Common myeloid progenitor, CD34-positive (primary cell): ENCODE measurements at places on chromosomes 3 and 15.

DNA sequence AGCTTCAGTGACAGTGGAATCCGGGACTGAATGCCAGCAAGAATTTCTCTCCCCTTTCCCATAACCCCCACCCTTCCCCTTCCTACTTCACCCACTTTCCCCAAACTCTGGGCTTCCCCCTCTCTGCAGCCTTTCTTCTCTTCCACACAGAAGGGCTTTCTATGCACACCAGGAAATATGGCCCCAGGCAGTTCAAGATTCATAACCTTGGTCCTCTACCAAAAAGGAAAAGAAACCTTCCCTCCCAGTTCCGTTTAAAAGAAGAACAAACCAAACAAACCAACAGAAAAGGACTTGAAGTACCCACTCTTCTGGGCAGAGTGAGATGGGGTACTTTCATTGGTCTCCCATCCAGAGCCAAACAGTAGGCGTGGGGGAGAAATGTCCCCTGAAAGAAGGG, 68.8 kb upstream of the ABHD2 start:
- no peak for DNase-seq

DNA sequence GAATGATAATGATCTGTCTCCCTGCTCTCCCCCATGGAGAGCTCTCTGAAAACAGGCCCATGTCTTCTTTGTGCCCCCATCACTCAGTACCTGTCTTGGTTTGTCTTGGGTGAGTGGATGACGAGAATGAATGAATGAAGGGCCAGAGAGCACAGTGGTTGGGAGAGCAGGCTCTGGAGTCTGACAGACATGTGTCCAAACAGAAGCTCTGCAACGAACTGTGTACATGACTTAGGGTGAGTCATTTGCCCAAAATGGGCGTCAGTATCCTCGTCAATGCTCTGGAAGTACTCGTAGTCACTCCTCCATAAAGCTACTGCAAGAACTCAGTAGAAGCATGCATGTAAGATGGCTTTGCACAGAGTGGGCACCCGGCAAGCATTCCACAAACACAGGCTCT, 170.2 kb upstream of the TLE3 start:
- no peak for DNase-seq

GRCh38 chr15:41594801-41595746, 36.1 kb downstream of the TYRO3 start:
- no peak for DNase-seq

GRCh38 chr3:111284503-111285183, 213.0 kb downstream of the NECTIN3 start:
- no peak for DNase-seq

GRCh38 chr15:85443593-85444087, 63.2 kb downstream of the AKAP13 start:
- DNase-seq, result peak; percentile 81

DNA sequence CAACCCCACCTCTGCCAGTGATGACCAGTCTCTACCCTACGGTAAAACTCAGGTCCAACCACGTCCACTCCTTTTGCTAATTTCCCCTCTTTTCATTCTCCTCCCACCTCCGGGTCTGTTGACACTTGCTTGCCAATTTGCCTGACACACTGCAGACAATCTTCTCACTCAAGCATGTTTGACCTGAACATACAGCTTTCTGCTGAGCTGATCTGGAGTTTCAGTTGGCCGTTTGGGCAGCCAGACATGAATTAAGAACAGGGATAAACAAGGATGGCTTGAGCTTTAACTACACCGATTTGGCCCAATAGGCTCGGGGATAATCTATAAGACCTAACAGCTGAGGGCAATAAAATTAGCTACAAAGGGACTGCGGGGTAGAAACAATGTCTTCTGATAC, 758.6 kb upstream of the CFAP20DC start:
- no peak for DNase-seq

GRCh38 chr3:178352326-178353005, 183.8 kb upstream of the KCNMB2 start:
- DNase-seq, result no peak

GRCh38 chr15:55707518-55707917, 35.4 kb downstream of the PRTG start:
- DNase-seq, result no peak

DNA sequence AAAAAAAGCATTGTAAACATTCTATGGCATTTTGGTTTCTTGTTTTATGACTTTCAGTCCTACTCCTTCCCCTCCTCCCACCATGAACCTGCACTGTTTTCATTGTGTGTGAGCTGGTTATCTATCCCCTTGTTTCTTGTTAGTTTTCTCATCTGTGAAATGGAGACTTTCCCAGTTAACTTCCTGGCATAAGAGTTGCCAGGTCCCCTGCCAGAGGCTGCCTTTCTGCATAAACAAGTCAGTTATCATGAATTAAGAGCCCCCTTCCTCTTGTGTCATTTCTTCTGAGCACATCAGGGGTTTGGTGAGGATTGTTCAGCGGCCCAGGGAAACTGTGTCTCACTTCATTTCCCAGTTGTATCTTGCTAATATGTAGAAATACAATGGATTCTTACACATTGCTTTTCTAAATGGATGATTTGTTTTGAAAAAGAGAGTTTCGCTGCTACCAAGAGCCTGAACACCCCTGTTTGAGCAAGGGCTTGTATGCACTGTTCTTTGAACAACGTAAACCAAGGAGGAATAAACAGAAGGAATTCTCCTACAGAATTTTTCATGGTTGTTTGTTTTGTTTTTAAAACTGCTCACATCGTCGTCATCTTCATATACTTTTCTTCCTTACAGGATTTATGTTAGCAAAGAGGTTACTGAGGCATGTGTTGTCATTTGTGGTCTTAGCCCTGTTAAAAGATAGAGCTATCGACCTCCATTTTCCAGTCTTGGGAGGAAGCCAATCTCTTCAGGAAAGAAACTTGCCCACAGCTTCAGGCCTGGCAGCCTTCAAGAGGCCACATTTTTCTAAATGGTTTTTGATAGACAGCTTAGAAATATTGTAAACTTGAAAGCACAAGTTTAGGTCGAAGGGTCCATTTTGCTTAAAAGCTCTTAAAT, 144.6 kb upstream of the IL12A start:
- peak; percentile 77 for DNase-seq

DNA sequence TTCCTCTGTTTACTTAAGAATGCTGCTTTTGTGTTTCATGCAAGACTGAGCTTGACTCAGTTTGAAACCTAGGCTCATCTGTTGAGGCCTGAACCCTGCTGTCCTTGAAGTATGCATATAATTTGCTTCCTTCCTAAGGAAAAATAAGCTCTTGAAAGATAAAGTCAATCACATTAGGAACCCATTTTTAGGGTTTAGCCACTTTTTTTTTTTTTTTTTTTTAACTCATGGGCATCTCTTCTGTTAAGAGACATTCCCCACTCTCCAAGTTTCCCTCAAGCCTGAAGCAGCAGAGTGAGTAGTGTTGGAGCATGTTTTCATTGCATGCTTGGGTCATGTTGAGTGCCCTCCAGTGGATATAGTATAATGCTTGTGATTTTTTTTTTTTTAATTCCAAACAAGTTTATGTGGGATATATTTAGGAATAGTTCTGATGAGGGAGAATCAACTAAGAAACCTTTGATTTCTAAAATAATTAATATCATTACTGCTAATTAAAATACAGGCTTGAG, 3.6 kb downstream of the CTNNB1 start:
- peak; percentile 60 for DNase-seq

GRCh38 chr3:123635717-123636116, 50.9 kb upstream of the HACD2 start:
- DNase-seq, result no peak

- DNase-seq, result no peak
These were observed 402.9 kb downstream of the TBL1XR1 start for GRCh38 chr3:176794406-176794805.

DNA sequence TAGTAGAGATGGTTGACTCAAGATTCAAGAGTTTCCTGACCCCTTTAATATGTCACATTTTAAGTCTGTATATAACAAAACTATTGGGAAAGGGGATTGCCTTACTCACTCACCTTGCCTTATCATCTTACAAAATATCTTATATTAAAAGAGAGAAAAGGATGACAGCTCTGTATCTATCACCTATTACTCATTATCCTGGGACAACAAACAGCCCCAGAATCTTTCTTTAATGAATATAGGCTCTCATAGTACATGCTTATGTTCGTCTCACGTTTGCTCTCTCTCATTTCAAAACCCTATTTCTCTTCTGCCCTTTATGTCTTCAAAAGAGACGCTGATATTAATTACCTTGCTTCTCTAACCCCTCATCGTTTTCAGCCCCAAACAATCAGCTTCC, 1023.4 kb upstream of the CFAP20DC start:
- DNase-seq, result no peak

GRCh38 chr15:96089405-96090058, 241.0 kb upstream of the NR2F2 start:
- DNase-seq, result no peak

DNA sequence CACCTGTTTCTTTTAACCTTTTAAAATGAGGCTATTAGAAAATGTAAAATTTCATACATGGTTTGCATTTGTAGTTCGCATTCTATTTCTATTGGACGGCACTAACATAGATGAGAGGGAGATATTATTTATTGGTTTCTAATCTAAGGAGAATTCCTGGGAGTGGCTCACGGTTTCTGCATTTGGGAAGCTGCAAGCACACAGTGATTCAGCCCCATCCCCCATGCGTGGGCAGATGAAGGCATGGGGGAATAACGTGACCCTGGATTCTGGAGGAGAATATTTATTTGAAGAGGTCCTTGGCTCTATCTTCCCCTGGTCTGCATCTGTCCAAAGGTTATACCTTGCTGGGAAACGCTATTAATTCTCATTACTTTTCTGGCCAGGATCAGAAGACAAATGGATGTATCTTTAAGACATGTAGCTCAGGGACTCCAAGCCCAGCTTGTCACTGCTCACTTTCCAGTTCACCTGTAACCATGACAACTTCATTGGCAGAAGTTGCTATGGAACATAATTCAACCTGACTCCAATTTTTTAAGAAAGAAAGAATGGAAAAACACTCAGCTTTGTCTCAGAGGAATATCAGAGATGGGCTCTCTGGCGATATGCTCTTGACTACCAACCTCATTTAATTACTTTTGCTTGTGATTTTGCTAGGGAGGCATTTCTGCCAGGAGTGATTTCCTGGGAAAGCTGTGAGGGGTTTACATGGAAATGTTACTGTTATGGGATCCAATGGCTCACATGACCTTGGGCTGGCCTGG, 27.2 kb upstream of the POMGNT2 start:
- DNase-seq, result no peak

- no peak for DNase-seq
These were observed 30.3 kb downstream of the TPRG1 start for GRCh38 chr3:189202106-189202505.

DNA sequence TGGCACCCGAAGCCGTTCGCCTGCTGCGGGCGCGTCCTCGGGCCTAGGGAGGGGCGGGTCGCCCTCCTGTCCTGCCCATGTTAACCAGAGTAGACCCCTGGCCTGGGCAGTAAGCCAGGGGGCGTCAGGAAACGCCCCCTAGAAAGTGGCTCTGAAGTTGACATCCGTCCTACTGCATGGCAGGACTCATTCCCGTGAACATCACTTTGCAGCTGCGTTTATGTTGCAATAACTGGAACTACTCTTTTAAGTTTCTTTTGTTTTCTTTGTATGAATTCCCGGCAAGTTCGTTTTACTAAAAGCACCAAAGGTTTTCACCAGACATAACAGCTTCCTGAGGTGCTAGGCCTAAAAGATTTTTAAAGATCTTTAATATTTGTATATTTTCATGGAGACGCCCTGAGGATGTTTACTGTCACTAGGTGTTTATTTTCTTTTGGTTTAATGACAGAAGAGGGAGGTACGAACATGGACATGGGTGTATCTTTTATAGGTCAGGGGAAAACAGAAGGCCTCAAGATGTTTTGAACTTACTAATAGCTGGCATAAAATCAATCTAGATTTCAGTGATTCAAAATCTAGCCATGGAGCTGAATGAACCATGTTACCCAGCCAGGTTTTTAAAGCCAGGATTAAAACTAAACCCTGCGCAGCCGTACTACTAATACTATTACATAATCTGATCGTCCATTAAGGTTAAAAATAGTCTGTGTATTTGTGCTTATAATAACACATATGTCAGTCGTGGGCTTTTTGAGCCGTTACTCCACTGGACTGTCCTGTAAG, 1.0 kb downstream of the C15orf61 start:
- peak; percentile 31 for DNase-seq

DNA sequence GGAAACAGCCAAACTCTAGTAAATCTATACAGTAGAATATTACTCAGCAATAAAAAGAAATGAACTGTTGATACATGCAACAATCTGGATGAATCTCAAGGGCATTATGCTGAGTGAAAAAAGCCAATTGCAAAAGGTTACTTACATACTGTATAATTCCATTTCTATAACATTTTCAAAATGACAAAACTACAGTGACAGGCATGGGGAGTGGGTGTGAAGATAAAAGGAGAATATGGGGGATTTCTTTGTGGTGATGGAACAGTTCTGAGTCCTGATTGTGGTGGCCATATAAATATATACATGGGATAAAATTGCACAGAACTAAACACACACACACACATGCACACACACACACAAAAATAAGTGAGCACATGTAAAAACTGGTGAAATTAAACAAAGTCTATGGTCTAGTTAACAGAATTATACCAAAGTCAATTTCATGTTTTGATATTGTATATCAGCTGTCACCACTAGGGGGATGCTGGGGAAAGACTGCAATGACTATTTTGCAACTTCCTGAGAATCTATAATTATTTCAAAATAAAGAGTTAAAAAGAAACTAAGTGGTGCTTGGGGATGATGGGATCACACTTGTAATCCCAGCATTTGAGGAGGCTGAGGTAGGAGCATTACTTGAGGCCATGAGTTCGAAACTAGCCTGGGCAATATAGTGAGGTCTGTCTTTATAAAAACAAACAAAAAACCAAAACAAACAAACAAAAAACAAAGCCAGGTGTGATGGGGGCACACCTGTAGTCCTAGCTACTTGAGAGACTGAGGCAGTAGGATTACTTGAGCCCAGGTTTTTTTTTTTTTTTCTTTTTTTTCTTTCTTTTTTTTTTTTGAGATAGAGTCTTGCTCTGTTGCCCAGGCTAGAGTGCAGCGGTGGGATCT, 66.0 kb downstream of the SPTSSB start:
- peak; percentile 53 for DNase-seq

GRCh38 chr3:129625072-129625874, 18.8 kb upstream of the PLXND1 start:
- no peak for DNase-seq
